NCI-H82 (cell line): ENCODE measurements at places on chromosomes 2 and 18.

DNA sequence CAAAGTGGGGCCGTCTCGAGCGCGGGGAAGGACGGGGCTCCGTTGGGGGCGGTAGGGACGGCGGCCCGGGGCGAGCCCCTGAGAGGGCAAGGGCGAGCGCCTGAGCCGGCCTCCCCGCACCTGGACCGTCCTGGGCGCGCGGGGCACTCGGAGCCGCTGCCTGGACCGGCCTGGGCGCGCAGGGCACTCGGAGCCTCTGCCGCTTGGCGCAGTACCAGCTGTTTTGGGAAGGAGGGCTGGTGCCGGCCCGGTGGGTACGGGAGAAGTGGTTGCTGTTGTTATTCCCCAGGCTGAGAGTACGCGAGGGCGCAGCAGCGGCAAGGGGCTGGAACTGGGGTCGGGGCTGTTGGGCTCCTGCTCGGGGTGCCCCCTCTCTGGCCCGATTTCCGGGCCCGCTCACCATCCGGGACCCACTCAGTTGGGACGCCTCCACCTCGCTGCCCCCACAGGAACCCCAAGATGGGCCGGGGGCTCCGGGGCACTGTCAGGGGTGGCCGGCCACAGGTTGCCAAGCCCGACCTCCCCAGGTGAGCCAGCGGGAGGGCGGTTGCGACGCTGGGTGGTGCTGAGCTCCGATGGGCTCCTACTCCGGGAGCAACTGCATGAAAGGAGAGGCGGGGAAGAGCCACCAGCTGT lies 579 bp downstream of the ARHGEF4 start:
- no peak for DNase-seq

GRCh38 chr2:105741617-105742016 lies 3.1 kb upstream of the NCK2 start:
- DNase-seq, result no peak

DNA sequence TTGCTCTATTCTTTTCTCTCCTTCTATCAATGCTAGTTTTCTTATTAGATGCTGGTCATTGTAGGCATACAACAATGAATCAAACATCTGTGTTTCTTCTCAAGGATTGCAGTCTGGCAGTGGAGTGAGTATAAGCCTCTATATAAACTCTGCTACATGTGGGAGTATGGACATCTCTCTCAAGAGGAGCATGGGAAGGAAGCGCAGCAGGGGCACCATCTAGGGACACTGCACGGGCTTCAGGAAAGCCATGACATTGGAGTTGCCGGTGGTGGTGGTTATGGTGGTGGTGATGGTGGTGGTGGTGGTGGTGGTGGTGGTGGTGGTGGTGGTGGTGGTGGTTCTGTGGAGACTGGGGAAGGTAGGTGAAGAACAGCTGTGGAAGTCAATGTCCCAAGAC lies 462.6 kb downstream of the RNF144A start:
- no peak for DNase-seq

- no peak for DNase-seq
These were observed 902 bp downstream of the SS18 start for GRCh38 chr18:26089293-26090129.

- no peak for DNase-seq
These were observed 128.9 kb upstream of the SIX2 start for GRCh38 chr2:45137966-45138695.

GRCh38 chr2:134712736-134713135 lies 6.1 kb downstream of the TMEM163 start:
- DNase-seq, result no peak

- DNase-seq, result no peak
These were observed 92.3 kb downstream of the UBE2E3 start for GRCh38 chr2:181072486-181073235.
